Thoracic aorta (tissue), 2 donors: ENCODE measurements at places on chromosomes 12 and 14. TPM values are rescaled to one million over a fixed set of nuclear protein-coding genes. Genes with fewer than 3 reads are reported as not detected.

GRCh38 chr14:67999290-67999689, 179.7 kb downstream of the RAD51B start:
- H3K27me3 ChIP-seq: no peaks in the 10 kb centered on the region
- H3K27ac ChIP-seq: no peak overlapping the region
- DNase-seq: no peak
- H3K4me3 ChIP-seq: no peak overlapping the region
- H3K4me1 ChIP-seq: peaks cover 17% of the 10 kb centered on the region
- no peaks in the 10 kb centered on the region for H3K36me3 ChIP-seq

GRCh38 chr12:97561619-97562290, 99.2 kb downstream of the RMST start:
- no peaks in the 10 kb centered on the region for H3K36me3 ChIP-seq
- H3K4me3 ChIP-seq: no peak overlapping the region
- no peaks in the 10 kb centered on the region for H3K4me1 ChIP-seq
- no peak overlapping the region for H3K27ac ChIP-seq

DNA sequence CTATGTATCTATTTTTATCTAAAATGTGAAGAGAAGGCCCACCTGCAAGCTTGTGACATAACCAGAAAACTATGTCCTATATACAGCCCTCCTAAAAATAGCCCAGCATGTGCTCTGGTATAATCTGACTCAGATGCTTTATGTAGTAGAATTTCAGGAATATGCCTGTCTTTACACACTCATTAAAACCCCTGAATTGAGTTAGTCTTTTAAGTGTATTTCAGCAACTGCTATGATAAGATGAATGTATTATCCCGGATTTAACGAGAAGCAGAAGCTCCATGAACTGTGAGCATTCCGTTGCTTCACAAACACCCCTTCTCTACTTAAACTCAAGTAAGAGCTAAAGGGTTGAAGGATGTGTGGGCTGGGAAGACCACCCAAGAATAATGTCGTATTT, 89.9 kb upstream of the PRICKLE1 start:
- H3K27ac ChIP-seq: no peak overlapping the region
- H3K27me3 ChIP-seq: no peaks in the 10 kb centered on the region
- H3K4me3 ChIP-seq: no peak overlapping the region
- no peaks in the 10 kb centered on the region for H3K36me3 ChIP-seq
- H3K4me1 ChIP-seq: peaks cover 12% of the 10 kb centered on the region
- no peak for DNase-seq

DNA sequence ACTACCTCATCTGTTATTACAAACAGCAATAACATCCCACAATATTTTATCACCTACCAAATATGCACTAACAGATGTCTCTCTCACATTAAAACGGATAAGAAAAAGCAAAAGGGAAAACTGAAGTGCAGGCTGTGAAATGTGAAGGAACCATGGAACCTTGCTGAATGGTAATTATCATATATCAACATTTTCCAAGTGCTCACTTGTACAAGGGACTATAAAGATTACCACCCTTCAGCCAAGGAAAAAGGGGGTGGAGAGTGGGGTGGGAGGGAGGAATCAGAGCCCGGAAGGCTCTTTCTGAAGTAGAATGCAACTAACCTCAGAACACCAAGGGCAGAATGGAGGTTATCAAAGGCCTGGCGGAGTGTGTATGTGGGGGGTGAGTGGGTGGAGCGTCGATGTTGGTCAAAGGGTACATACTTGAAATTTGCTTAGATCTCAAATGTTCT, 1.2 kb downstream of the SNX6 start:
- peak overlapping the region; percentile 100 for H3K4me3 ChIP-seq
- no peaks in the 10 kb centered on the region for H3K36me3 ChIP-seq
- no peak for DNase-seq
- peaks cover 30% of the 10 kb centered on the region for H3K4me1 ChIP-seq
- no peak overlapping the region for H3K27ac ChIP-seq

GRCh38 chr14:54599966-54600716, 33.2 kb downstream of the SAMD4A start:
- peaks cover 43% of the 10 kb centered on the region for H3K4me1 ChIP-seq
- no peak for DNase-seq
- no peak overlapping the region for H3K27ac ChIP-seq
- H3K27me3 ChIP-seq: no peaks in the 10 kb centered on the region
- H3K4me3 ChIP-seq: no peak overlapping the region
- H3K36me3 ChIP-seq: no peaks in the 10 kb centered on the region

Gene MFAP5
- 158 TPM for total RNA-seq

DNA sequence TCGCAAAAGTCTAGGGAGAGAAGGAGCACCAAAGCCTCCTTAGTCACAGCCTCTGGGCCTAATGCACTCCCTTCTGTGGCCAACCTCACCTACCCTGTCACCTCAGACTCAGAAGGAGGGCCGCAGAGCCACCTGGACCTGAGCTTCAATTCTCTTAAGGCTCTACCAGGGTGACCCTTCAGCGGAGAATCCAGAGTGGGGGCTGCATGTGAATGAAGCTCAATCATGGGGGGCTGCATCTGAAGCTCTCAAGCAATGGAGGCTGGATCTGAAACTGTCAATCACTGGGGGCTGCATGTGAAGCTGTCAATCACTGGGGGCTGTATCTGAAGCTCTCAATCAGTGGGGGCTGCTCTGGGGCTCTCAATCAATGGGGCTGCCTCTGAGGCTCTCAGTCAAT, 43.1 kb upstream of the EIF5 start:
- no peaks in the 10 kb centered on the region for H3K27me3 ChIP-seq
- DNase-seq: no peak
- H3K4me1 ChIP-seq: no peaks in the 10 kb centered on the region
- no peaks in the 10 kb centered on the region for H3K36me3 ChIP-seq
- no peak overlapping the region for H3K4me3 ChIP-seq

GRCh38 chr14:96351986-96352385, 11.2 kb downstream of the ATG2B start:
- no peak overlapping the region for H3K27ac ChIP-seq
- no peak for DNase-seq
- no peaks in the 10 kb centered on the region for H3K27me3 ChIP-seq
- H3K4me1 ChIP-seq: no peaks in the 10 kb centered on the region
- no peaks in the 10 kb centered on the region for H3K36me3 ChIP-seq
- H3K4me3 ChIP-seq: no peak overlapping the region

GRCh38 chr12:41441180-41441579, 253.1 kb downstream of the PDZRN4 start:
- H3K4me1 ChIP-seq: no peaks in the 10 kb centered on the region
- no peak for DNase-seq
- H3K36me3 ChIP-seq: no peaks in the 10 kb centered on the region

- H3K4me3 ChIP-seq: no peak overlapping the region
- no peaks in the 10 kb centered on the region for H3K4me1 ChIP-seq
- no peak for DNase-seq
- H3K36me3 ChIP-seq: no peaks in the 10 kb centered on the region
- no peaks in the 10 kb centered on the region for H3K27me3 ChIP-seq
These were observed 221.5 kb downstream of the PDZRN4 start for GRCh38 chr12:41409628-41410027.

DNA sequence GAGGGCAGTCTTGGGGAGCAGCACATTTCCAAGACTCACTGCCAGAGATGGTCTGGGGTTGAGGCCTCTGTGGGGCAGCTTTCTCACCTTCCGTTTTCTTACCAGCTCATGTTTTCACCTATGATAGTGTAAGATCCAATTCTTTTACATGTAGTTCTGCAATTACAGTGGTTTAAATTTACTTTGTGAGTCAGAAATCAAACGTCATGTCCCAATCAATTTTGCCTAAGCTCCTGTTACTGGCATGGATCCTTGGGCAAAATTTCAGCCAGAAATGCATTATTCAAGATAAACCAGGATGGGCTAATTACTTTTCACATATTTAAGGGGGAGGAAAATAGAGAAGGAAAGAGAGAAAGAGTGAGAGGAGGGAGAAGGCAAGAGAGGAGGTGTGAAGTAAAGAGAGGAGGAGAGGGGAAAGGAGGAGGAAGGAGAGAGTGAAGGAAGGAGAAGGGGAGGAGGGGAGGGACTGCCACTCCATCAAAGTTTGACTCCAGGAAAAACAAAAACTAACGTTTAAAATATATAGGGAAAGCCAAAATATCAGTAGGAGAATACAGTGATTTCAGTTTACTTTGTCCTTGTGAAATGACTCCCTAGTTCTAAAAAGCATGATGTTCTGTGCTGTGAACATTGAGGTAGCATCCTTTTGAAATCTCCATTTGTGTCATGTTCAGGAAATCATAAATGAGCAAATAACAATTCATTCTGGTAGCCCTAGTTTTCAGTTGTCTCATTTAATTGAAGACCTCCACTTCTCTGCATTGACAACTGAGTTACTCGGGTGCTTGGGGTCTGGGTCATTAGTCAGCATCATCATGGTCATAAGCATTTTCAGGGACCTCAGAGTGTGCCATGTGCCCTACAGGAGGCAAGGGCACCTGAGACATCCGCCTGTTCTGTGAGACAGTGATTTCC, 3.0 kb downstream of the BMAL2 start:
- peaks cover 5% of the 10 kb centered on the region for H3K4me1 ChIP-seq
- no peak overlapping the region for H3K4me3 ChIP-seq
- no peaks in the 10 kb centered on the region for H3K36me3 ChIP-seq
- H3K27ac ChIP-seq: no peak overlapping the region

Gene SALL2
- 4.9 TPM for total RNA-seq

GRCh38 chr12:50271724-50272247, 11.5 kb downstream of the LIMA1 start:
- peak overlapping the region; percentile 14 for H3K27ac ChIP-seq
- no peaks in the 10 kb centered on the region for H3K27me3 ChIP-seq
- DNase-seq: no peak
- no peaks in the 10 kb centered on the region for H3K4me1 ChIP-seq
- peak overlapping the region; percentile 67 for H3K4me3 ChIP-seq

Gene SPX
- not detected for total RNA-seq

Gene DCP1B
- total RNA-seq: 19.5 TPM

Gene GPR162
- 1.1 TPM for total RNA-seq

GRCh38 chr12:9851927-9852326, 17.2 kb downstream of the CLEC2B start:
- no peak overlapping the region for H3K27ac ChIP-seq
- no peak overlapping the region for H3K4me3 ChIP-seq
- no peak for DNase-seq
- no peaks in the 10 kb centered on the region for H3K4me1 ChIP-seq
- H3K27me3 ChIP-seq: no peaks in the 10 kb centered on the region

Gene TAS2R10
- total RNA-seq: 4.6 TPM

DNA sequence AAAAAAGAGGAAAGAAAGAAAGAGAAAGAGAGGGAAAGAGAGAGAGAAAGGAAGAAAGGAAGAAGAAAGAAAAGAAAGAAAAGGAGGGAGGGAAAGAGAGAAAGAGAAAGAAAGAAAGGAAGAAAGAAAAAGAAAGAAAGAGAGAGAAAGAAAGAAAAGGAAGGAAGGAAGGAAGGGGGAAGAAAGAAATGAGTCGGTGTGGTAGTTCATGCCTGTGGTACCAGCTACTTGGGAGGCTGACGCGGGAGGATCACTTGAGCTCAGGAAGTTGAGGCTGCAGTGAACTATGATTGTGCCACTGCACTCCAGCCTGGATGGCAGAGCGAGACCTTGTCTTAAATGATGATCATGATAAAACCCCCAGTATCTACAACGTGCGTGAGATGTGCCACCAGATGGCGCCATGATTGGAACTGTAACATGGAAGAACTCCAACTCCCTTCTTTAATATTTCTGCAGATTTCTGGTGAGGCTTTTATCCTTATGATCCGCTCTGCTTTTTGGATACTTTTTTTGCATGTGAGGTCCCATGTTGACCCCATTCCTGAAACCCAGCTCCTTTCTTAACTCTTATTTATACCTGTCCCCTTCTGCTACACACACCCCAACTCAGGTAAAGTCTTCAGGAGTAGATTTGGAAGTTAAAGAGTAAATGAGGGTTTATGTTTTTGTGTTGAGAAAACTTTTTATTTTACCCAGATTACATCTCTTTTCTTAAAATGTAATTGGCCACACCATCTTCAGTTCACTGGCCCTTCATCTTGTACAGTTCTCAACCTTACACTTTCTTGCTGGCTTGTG, 25.6 kb downstream of the RNASE10 start:
- peak; percentile 31 for DNase-seq
- H3K36me3 ChIP-seq: no peaks in the 10 kb centered on the region
- no peak overlapping the region for H3K4me3 ChIP-seq
- no peaks in the 10 kb centered on the region for H3K27me3 ChIP-seq

DNA sequence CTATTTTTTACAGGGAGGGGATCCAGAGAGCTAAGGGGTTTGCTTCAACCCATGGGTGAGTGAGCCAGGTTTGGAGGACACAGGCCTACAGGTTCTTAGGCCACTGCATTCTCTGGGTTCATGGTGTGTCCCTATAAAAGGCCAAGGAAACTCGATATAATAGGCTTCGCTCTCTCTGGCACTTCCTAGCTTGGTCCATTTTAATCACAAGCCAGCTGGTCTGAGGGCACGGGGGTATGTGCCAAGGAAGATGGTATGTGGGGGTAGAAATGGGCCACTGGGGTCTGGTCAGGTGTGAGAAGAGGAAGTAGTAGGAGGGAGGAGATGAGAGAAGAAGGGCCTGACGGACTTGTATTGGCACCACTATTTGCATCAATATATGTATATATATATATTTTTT, 4.9 kb downstream of the ETV6 start:
- no peaks in the 10 kb centered on the region for H3K27me3 ChIP-seq
- no peaks in the 10 kb centered on the region for H3K36me3 ChIP-seq
- peak overlapping the region; percentile 97 for H3K4me3 ChIP-seq
- H3K4me1 ChIP-seq: peaks cover 70% of the 10 kb centered on the region

DNA sequence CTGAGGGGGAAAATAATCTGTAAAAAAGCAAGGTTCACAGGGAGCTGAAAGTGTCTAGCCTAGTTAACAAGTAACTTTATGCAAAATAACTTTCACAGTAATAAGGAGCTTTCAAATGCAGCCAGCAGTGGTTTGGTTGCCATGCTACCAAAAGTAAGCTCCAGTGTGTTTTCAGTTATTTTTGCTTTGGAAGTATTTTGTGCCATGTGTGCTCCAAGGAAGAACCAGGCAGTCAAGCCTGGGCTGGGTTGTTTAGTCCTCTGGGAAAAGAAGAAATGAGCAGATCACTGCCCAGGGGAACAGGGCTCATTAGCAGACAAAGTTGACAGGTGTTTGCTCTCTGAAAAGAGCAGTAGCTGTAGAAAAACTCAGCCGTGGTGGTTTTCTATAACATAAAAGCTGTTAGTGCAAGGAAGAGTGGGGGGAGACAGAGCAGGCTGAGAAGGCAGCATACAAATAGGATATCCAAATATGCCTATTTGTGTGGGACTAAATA, 92.8 kb upstream of the TMTC2 start:
- H3K27ac ChIP-seq: no peak overlapping the region
- H3K36me3 ChIP-seq: no peaks in the 10 kb centered on the region
- H3K27me3 ChIP-seq: no peaks in the 10 kb centered on the region
- H3K4me1 ChIP-seq: no peaks in the 10 kb centered on the region

DNA sequence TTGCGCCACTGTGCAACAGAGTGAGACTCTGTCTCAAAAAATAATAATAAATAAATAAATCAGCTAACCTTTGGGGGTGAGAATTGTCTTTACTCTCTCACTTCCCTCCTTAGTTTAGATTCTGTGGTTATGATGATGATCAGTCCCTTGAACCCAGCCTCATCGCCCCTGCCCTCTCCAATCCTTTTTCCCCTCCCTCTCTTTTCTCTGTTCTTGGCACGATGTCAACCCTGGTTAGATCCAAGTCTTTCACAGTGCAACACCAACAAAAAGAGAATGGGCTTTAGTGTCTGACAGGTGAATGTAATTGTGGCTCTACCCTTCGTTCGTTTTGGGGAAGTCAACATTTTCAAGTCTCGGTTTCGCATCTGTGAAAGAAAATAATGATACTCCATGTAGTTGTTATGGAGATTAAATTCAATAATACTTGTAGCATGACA, 59.0 kb downstream of the NTN4 start:
- no peak overlapping the region for H3K4me3 ChIP-seq
- H3K27me3 ChIP-seq: no peaks in the 10 kb centered on the region
- peak overlapping the region; percentile 68 for H3K27ac ChIP-seq
- no peaks in the 10 kb centered on the region for H3K36me3 ChIP-seq
- H3K4me1 ChIP-seq: peaks cover 59% of the 10 kb centered on the region

Gene CCDC175
- total RNA-seq: not detected

GRCh38 chr14:103628221-103628683, 759 bp upstream of the KLC1 start:
- H3K4me3 ChIP-seq: peak overlapping the region; percentile 93
- DNase-seq: no peak
- no peaks in the 10 kb centered on the region for H3K27me3 ChIP-seq
